ENCODE measurements at places on chromosomes 6 and 20.

GRCh38 chr6:15303162-15303919 lies 57.5 kb downstream of the JARID2 start:
- no peak for DNase-seq

- no peak for DNase-seq
These were observed 73.0 kb upstream of the ENPP5 start for GRCh38 chr6:46243754-46244153.

DNA sequence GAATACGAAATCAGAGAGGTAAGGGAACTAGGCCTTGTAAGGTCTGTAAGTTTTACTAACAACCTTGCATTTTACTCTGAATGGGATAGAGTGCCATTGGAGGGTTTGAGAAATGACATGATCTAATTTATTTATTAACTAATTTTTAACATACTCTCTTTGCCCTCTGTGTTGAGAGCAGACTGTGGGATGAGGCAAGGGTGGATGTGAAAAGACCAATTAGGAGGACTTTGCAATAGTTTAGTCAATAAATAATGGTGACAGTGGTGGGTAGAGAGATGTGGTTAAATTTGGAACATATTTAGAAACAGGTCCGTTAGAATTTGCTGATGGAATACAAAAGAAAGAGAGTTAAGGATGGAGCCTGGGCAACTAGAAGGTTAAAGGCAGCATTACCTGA lies 60.0 kb downstream of the MKKS start:
- no peak for DNase-seq

GRCh38 chr20:54922636-54923035 lies 447.2 kb downstream of the DOK5 start:
- no peak for DNase-seq

DNA sequence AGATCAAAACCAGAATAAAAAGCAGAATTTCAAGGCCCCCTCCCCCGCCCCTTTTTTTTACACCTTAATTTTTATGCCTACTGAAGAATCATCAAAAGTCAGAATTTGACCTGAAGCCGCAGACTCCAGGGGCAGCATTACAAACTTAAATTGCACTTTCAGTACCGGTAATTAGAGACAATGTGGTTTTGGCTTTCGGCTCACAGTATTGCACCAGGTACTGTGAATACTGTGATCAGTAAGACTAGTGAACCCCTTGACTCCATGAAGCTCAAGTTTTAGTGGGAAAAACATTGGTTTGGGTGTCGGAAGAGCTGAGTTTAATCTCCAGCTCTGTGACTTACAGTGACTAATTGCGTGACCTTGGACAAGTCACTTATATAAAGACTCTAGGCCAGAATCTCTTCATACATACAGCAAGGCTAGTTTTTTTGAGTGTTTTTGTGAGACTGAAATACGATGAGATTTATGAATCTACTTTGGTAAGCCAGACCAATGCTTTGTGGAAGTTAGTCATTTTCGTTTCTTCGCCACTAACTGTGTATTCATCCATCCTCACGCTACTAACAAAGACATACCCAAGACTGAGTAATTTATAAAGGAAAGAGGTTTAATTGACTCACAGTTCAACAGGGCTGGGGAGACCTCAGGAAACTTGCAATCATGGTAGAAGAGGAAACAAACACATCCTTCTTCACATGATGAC lies 114.7 kb downstream of the SASH1 start:
- no peak for DNase-seq

DNA sequence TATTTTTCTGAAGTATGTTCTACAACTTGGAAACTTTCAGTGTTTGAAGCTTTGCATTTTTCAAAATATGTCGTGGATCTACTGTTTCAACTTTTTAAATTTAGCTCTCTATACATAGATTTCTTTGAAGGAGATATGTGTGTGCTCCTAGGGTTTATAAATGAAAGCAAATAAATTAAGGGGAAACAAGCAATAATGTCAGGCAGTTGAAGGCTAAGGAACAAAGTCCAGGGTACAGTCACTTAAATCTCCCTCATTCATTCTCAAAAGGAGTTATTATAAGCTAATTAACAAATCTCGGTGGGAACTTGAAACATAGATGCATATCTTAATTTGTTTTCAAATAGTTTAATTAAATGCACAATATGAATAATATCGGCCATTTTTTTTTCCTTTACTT lies 79.4 kb downstream of the SAMD5 start:
- DNase-seq: no peak

GRCh38 chr6:48401016-48401415 lies 290.0 kb upstream of the PTCHD4 start:
- no peak for DNase-seq

- DNase-seq: no peak
These were observed 90.5 kb downstream of the PRND start for GRCh38 chr20:4812216-4812615.

Measured in stimulated activated CD4-positive, alpha-beta T cell treated with anti-CD3 and anti-CD28 coated beads, TNF-alpha, amount 100 ng/mL, for 1 hour (primary cell).